ENCODE measurements at places on chromosomes 16 and 17.

DNA sequence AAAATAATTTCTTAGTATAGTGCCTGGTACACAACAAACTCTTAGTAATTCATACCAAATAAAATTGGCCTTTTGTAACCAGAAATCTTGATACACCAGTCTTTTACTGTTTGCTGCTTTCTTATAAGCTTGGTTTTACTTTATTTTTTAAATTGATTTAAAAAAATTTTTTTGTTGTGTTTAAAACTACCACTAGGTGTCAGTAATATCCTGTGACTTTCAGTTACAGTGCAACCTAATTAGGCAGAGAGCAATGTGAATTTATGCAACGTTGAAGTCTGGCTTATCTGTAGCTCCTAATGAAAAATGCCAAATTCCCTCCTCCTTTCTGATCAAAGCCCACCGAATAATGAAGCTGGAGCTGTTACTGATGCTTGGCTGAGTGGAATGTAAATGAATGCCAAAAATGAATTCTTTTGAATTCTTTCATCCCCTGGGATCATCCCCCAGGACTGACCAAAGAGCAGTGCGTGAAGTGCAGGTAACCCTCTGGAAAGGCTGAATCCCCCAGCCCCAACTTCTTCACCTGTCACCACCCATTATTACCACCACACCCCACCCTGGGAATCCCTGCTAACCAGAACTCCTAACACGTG, 3.8 kb downstream of the ERCC4 start:
- no peak for DNase-seq

- no peak for DNase-seq
Measured at GRCh38 chr17:13776027-13776551, 174.4 kb upstream of the HS3ST3A1 start.

DNA sequence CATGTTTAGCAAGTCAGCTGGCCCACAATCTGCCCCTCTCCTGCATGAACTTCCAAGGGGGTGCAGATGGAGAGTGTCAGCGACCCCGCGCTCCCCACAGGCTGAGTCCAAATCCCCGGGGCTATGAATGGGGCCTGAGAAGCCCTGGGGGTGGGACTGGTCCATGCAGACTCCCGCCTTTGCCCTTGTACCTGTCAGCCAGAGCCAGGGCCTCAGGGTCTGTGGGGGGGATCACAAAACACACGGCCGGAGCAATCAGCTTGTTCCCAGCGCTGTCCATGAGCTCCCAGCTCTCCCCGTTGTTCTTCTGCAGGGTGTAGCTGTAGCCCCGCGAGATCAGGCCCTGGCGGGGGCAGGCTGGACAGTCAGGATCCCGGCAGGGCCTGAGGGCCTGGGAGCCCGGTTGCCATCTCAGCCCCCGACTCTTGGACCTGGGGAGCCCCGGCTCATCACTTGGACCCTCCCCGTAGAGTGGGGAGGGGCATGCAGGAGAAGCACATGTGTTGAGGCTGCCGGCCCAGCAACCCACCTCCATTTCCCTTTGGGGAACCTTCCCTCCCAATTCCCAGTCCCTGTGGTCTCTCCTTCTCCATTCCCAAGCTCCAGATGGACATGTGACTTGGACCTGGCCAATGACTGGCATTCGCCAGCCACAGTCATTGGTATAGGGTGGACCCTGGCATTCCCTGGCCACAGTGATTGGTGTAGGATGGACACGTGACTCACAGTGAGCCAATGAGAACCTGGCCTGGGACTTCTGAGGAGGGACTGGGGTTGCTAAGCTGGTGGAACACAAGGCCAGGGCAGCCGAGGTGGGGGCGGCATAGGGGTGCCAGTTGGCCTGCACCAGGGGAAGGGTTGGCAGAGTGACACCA, 42.4 kb downstream of the PPL start:
- no peak for DNase-seq

DNA sequence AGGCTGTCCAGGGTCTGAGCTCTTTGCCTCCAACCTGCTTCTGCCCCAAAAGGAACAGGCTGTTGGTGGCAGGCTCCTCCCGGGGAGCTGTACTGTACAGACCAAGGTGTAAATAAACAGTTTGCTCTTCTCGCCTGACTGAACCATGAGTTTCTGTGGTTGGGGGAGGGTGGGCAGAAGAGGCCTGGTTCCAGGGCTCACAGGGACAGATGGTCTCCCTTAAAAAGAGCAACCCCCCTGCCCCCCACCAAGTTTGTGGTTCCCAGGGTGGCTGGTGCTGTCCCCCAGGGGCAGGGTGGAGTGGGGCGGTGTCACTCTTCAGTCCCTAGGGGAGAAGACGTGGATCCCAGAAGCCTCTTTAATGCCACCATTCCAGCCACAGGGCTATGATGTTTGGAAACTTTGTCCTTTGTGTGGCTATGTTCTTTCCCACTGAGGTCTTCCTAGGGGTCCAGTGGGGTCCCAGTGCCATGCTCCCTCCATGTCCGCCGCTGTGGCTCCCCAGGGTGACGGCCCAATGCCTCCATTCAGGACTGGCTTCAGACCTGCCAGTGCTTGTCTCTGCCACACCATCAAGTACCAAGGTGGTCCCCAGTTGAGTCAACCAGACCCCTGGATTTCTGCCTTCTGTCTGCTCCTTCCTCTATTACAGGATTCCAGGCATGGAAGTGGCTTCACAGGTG, 146.7 kb downstream of the RAB11FIP4 start:
- no peak for DNase-seq

DNA sequence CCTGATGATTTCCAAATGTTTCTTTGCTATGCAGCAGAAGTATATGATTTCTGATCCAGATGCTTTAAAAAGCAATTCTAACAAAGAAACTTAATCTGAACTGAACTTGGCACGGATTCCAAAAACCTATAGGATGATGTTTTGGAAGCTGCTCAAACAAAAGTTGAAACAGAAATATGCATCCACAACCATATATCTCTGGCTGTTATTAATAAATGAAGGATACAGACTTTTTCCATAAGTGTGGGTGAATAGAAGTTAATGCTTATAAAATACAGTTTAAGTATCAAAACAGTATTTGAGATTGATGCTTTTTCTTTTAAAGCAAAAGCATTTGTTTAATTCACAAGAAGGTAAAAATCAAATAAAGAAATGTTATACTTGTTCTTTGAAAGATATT, 27.9 kb upstream of the NACA2 start:
- no peak for DNase-seq

- DNase-seq: no peak
Measured at GRCh38 chr16:25155553-25156460, 44.3 kb downstream of the LCMT1 start.

- no peak for DNase-seq
Measured at GRCh38 chr16:11949527-11949926, 7.7 kb upstream of the NPIPB2 start.

GRCh38 chr16:84756830-84757229, 57.0 kb downstream of the USP10 start:
- no peak for DNase-seq

DNA sequence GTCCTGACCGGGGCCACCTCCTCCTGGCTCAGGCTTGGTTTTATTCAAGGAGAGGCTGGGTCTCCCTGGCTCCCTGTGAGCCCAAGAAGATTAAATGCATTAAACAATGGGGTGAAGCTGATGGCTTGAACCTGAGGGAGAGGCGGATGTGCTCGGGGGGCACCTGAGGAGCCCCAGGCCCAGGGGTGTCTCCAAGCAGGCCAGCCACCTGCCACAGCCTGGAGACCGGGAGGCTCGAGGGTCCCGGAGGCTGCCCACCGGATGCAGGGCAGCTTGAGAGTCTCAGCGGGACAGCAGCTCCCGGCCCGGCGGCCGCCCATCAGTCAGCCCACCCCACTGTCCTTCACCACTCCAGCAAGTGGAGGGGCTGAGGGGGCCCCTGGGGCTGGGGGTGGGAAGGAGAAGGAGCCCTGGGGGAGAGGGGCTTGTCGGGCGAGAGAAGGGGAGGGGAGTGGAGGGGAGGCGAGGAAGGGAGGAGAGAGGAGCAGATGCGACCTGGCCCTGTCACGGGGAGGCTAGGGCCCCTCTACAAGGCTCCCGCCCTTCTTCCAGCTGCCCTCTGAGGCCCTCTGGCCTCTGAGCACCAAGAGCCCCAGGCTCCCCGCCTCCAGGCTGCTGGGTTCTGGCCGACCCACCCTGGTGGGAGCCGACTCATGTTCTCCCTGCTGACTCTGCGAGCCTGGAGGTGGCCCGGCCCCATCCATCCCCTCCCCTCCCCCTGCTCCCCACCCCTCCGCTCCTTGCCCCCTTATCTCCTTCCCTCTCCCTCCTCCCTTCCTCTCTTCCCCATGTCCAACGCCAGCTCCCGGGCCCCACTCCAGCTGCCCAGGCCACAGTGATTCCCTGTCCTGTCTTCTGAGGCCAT, 13.2 kb downstream of the CD7 start:
- DNase-seq: no peak

- DNase-seq: no peak
Measured at GRCh38 chr16:70758786-70759185, 42.2 kb downstream of the VAC14 start.

- no peak for DNase-seq
Measured at GRCh38 chr17:43644081-43644480, 17.6 kb downstream of the MEOX1 start.

DNA sequence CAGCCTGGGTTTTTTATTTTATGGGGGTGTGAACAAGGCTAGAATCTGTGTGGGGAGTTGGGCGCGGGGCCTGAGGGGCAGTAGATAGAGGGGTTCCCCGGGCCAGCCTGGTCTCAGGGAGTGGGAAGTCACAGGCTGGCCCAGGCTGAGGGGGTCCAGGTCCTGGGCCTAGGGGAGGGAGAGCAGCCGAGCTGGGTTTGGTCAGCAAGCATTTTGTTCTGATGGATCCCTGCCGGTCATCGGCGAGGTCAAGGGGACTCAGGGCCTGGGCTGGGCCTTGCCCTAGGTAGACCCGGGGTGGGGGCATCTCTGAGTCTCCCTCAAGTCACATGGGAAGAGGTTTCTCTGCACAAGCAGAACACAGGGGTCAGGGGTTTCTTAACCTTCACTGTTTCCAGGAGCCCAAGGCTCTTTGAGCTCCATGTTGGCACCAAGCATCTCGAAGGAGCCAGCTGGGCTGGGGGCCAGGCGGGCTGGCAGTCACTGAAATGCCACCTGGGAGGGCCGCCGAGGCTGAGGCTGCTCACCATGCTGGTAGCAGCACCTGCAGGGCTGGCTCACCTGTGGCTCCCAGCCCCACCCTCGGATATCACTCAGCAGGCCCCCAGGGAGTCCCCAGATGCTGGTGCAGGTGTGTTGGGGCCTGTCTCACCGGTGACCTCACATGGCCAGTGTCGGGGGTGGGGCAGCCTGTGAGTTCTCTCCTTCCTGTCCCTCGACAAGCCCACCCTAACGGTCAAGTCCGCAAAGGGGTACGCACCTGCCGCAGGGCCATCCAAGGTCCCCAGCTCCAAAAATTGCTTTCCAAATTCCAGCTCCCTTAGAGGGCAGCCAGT, 41.0 kb downstream of the SLC7A5 start:
- DNase-seq: no peak

GRCh38 chr16:30031477-30031918, 427 bp upstream of the TLCD3B start:
- DNase-seq: no peak
